ENCODE measurements at places on chromosomes 3 and 15.

DNA sequence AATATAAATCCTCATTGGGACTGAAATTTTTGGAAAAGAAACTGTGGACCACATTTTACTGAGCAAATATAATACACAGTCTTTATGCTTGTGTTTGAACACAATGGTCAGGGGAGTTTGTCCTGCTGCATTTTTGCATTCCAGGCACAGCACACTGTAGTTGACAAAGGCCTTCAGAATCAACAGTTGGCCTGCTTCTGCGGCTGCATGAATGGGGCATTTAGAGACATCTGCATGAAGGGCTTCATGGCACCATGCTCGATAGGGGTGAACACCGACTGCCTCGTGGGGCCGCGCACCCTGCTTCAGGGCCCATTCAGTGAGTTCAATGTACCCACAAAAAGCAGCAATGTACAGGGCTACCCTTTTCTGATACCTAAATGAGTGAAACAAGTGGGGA lies 15.4 kb upstream of the COMMD2 start:
- no peak for DNase-seq

GRCh38 chr3:175914785-175915184 lies 1055.7 kb downstream of the NAALADL2 start:
- DNase-seq = no peak

DNA sequence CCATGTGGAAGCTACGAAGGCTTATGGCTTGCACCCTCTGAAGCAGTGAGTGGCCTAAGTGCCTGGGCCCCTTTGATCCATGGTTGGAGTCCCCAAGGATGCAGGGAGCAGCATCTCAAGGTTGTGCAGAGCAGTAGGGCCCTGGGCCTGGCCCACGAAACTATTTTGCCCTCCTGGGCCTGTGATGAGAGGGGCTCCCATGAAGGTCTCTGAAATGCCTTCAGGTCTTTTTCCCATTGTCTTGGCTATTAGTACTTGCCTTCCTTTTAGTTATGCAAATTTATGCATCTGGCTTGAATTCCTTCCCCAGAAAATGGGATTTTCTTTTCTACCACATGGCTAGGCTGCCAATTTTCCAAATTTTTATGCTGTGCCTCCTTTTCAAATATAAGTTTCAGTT lies 158.8 kb upstream of the MME start:
- no peak for DNase-seq

- DNase-seq = no peak
These were observed 67.0 kb downstream of the PPCDC start for GRCh38 chr15:75090388-75090734.

DNA sequence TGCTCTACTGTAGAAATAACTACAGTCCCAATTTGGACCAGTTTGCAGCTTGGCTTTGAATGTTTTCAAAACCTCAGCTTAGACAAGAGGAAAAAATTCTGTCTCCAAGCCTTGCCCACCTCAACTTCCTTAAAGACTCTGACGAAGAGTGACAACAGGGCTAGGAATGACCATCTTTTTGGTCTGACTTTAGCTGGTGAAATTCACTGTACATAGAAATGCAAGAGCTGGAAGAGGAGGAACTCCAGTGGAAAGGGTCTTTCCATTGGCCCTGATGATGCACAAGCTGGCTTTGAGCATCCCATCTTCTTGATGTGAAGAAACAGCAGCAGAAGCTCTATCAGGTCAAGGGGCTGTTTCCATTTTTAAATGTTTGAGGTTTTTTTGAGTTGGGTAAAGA lies 22.7 kb upstream of the SH3BP5 start:
- DNase-seq = no peak

- no peak for DNase-seq
These were observed 27.2 kb upstream of the B3GALNT1 start for GRCh38 chr3:161132391-161132790.

DNA sequence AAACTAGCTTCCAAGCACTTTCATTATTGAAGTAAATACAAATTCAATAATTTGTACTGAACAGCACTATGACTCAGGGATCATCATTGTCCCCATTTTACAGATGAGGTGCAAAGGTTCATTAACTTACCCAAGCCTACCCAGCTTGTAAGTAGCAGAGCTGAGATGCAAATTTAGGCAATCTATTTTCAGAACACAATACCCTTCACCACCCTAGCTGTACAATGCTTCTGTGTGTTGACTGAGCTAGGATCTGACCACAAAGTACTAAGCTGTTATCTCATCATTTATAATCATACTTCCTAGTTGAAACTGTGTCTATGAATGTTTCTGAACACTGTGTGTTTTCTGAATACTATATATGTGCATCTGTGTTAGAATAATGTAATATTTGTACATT lies 3.2 kb upstream of the ILDR1 start:
- no peak for DNase-seq

GRCh38 chr3:119319311-119319710 lies 25.1 kb downstream of the ARHGAP31 start:
- DNase-seq = no peak

GRCh38 chr3:14810801-14811661 lies 7.7 kb upstream of the FGD5 start:
- DNase-seq = no peak

DNA sequence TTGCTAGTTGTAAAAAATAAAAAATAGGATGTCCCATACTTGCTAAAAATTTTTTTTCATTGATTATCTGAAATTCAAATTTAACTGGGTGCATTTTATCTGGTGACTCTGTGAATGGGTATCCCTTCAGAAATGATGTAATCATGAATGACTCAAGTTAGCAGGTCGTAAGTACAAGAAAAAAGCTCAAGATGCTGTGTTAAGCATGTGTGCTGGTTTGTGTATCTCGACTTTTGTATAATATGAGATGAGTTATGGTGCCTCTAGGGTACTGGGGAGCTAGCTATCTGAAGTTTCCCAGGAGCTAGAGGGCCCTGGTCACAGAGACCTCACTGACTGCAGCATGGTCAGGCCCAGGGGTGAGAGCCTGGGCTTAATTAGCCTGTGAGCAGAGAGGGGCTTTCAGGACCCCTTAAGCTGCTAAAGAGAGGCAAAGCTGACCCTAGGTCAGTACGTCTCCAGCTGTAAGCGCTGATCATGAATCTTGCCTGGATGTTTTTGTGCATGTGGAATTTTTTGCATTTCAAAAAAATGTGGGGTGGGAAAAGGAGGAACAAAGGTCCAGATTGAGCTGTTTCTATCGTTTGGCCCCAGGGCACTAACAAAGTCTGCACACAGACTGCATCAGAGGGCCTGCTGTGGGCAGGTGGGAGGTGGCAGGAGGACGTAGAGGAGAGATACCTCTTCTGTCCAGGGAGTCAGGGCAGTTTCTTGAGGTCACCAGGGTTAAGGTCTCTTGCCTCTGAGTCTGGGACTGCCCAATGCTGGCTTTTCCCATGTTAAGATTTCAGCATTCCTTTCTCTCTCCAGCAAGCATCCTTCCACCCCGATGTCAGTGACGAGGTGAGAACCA lies 233.2 kb upstream of the TPM1 start:
- no peak for DNase-seq

DNA sequence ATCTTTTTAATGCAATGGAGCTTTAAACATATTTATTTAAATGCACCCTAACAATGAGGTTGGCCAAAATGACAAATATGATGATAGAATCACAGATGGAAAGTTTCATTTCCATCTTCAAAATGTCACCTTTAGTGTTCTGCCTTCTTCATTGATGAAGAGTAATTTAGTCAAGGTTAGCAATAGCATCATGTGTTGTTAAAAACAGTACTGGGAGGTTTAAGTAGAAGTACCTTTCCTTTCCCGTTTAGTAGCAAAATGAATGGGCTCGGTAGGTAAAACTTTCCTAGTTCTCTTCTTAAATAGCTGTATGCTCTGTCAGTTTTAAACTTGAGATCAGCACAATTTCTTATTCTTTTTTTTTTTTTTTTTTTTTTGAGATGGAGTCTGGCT lies 35.1 kb downstream of the EIF2AK4 start:
- no peak for DNase-seq

DNA sequence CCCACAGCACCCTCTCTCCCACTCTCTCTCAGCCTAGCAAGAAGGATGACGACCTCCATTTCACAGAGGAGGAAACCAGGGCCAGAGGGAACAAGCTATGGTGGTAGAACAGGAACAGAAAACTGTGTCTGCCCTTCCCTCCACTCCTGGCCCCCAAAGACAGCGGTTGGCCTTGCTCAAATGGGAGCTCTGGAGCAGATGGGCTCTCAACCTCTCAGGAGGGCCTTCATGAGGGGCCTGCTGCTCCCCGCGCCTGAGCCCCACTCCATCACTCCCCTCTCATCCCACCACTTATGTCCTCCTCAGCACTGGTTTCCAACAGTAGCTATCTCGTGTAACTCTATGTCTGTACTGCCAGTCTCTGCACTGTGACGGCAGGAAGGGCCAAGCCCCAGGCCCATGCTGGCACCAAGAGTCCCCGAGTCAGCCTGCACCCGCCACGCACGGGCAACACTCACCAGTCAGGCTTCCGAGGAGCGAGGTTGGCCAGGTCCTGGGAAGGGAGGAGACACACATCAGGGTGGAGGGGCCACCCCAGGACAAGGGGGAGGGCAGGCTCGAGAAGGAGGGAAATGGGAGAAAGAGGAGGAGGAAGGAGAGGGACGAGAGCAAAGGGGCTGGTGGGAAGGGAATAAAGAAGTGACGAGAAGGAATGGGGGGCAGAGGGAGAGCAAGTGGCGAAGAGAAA lies 45.5 kb downstream of the PTH1R start:
- DNase-seq = no peak

GRCh38 chr3:17882981-17883380 lies 140.6 kb upstream of the TBC1D5 start:
- DNase-seq = no peak

DNA sequence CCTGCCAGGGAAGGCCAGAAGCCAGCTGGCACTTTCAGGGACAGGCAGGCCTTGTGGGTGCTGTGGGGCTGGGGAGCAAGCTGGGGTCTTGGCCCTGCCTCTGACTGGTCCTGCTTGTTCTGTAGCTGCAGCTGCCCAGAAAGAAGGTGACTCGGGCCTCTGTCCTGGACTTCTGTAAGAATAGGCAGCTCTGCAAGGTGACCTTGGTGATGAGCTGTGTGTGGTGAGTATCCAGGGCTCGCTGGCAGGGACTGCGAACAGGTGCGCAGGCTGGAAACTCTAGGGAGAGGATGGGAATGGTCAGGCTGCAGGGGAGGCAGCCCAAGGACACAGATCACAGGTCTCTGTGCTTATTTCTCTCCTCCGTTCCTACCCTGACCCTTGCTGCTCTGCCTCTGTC lies 31.2 kb downstream of the SLC22A14 start:
- DNase-seq = no peak

- DNase-seq = no peak
These were observed 114.0 kb downstream of the FNDC3B start for GRCh38 chr3:172153335-172153861.

DNA sequence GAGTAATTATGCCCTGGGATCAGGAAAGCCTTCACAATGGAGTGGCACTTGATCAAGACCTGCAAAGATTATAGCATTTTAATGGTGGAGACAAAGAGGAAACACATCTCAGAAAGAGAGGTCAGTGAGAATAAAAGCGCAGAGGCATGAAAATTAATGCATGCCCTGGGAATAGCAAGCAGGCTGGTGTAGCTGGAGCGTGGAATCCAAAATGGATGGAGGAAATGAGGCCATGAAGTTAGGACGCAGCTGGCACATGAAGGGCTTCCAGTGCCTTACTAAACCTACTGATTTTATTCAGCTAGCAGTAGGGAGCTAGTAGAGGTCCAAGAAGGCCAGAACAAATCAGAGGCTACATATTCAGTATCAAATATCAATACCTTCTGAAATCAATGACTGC lies 38.1 kb downstream of the TMEM212 start:
- DNase-seq = no peak

GRCh38 chr15:48400086-48400485 lies 68.9 kb downstream of the DUT start:
- no peak for DNase-seq

GRCh38 chr15:57505056-57505715 lies 86.5 kb upstream of the MYZAP start:
- no peak for DNase-seq

DNA sequence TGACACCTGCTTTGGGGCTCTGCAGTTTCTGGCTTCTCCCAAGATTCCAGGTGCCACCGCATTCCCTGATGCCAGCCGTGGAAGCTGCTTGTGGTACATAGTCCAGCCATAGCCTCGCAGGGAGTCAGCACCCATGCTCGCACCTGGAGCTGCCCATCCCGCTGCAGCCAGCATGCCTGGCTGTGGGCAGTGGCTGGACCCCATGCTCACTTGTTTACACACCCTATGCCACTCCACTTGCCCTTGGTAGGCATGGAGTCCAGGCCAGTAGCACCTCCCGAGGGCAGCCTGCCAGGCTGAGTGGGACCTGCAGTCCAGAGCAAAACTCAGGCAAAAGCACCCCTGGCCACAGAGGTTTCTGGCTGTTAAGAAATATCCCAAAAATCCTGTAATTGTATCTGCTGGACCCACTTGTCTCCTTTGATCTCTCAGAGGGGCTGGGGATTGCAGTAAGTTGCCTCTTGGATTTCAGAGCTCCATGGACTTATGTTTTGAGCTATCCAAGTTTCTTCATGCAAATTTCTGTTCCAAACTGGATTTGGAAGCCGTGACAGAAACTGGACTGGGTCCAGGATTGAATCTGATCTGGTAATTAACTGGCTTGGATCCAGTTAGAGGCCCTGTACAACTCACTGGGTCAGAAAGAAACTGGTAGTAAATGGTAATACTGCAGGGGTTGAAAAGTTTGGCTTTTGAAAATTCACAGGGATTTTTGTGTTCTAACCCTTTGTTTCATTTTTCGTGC lies 149.3 kb downstream of the FMN1 start:
- no peak for DNase-seq

DNA sequence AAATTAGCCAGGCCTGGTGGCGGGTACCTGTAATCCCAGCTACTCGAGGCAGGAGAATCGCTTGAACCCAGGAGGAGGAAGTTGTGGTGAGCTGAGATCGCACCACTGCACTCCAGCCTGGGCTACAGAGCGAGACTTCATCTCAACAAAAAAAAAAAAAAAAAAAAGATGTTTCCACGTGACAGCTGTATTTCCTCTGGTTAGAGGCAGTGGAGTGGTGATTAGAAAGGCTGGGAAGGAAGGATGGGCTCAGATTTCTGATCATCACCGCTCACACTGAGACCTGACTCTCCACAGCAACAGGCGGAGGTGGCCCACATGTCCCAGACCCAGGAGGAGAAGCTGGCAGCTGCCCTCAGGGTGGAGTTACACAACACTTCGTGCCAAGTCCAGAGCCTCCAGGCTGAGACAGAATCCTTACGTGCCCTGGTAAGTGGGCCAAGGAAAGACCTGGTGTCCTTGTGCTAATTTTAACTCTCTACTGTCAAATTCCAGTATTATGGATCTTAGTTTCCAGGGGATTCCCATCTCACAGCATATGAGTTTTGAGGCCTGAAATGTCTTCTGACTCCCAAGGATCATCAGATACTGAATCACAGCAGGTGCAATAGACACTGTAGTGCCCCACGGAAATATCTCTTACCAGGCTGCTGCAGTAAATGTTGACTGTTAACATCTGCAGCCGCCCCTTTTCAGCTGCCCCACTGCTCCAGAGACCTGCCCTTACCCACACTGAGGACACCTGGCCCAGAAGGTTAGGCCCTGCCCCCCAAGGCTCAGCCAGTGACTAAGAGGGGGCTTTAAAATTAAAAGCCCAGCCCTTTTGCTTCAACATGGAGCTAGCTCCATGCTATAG lies 66.9 kb downstream of the BFSP2 start:
- no peak for DNase-seq

GRCh38 chr3:36455406-36455805 lies 75.1 kb downstream of the STAC start:
- DNase-seq = no peak

- no peak for DNase-seq
These were observed 254.6 kb downstream of the UACA start for GRCh38 chr15:70508561-70509281.

GRCh38 chr15:57881361-57881760 lies 174.8 kb downstream of the POLR2M start:
- DNase-seq = no peak

- DNase-seq = no peak
These were observed 3.4 kb downstream of the TMEM212 start for GRCh38 chr3:171846597-171846996.

Measured in HEK293T (cell line).